ENCODE measurements at places on chromosomes 7 and 10.
A peak's percentile ranks its signal among the peaks of the same experiment; 100 is the strongest.

DNA sequence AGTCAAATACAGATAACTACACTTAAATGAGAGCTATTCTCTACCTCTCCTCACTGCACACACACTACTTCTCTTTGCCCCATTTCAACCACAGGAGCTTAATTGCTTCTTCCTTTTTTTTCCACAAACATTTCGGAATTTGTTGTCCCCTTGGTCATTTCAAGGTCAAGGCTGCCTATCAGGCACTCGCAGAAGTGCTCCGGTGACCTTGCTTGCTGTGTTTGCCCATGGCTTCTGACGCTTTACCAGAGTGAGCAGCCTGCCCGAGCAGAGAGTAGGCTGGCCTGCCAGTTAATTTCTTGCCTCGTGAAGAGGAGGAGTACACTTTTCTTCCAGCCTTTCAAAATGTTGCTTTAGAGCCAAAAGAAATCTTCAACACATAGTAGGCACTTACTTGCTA lies 297.1 kb upstream of the LRGUK start:
- no peak for DNase-seq

- peak; percentile 69 for DNase-seq
Observed at GRCh38 chr7:1931256-1931950, 261.3 kb downstream of the ELFN1 start.

DNA sequence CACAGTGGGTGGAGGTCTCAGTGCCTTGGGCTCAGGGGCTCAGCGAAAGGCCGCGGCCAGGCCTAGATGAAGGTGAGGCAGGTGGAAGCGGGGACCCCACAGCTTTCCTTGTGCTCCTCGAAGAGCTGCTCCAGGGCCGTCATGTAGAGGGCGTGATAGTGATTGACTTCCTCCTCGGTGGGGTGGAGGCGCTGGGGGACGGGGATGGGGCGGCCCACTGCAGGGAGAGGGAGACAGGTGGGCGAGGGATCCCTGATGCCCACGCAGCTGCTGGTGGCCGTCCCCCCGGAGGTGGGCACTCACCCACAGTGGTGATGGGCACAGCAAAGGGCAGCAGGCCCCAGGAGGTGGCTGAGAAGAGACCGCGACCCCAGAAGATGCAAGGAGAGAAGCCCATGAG lies 5.0 kb downstream of the MOGAT3 start:
- no peak for DNase-seq

DNA sequence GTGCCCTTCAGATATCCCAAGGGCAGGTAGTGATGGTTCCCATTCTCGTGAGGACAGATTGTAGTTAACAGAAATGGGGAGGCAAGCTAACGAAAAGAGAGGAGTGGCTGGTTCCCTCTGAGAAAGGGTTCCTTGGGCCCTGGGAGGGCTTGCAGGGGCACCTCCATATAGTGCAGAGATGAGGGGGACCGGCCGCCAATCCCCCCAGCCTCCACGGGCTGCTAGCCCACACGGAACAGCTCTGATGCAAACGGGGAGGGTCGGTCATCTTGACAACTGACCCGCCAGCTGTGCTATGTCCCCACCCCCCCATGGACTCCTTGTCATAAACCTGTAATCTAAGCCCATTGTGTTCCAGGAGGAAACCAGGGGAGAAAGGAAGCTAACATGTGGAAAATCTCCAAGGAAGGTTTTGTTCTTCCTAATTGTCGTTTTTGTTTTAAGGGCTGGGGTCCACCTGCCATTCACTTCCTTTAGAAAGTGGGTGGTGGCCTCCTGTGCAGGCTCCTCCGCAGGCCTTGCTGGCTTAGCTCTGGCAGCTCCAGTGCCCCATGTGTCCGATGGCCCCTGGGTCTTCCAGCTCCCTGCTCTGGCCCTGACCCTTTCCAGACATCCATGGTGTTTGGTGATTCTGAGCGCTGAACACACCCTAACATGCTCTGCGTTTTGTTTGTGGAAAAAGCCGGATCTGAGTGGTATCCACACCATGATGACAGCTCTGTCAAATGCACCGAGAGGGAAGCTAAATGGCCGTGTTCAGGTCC lies 15.9 kb downstream of the ADCY1 start:
- no peak for DNase-seq

- DNase-seq, result peak; percentile 3
Observed at GRCh38 chr7:77727527-77727926, 31.3 kb downstream of the RSBN1L start.
